ENCODE measurements at places on chromosomes 12 and 14.
A peak's percentile ranks its signal among the peaks of the same experiment; 100 is the strongest.

DNA sequence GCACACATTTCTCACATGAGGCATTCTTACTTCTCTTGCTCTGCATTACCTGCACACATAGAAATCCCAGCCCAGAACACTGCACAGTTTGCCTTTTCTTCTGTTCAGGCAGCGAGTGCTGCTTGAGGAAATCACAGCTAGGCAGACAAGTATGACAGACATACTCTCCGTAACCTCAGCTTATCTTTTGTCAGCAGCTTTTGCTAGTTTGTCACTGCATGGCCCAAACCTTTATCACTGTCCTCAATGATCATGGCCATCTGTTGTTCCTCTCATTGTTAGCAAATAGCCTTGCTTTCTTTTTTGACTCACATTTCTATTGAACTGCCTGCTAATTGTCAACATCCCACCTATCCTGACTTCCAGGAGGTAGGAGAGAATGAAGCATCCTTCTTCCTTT, 5.3 kb downstream of the ZNF10 start:
- no peak for DNase-seq

- DNase-seq = no peak
Observed at GRCh38 chr14:104536942-104537612, 42.5 kb upstream of the C14orf180 start.

DNA sequence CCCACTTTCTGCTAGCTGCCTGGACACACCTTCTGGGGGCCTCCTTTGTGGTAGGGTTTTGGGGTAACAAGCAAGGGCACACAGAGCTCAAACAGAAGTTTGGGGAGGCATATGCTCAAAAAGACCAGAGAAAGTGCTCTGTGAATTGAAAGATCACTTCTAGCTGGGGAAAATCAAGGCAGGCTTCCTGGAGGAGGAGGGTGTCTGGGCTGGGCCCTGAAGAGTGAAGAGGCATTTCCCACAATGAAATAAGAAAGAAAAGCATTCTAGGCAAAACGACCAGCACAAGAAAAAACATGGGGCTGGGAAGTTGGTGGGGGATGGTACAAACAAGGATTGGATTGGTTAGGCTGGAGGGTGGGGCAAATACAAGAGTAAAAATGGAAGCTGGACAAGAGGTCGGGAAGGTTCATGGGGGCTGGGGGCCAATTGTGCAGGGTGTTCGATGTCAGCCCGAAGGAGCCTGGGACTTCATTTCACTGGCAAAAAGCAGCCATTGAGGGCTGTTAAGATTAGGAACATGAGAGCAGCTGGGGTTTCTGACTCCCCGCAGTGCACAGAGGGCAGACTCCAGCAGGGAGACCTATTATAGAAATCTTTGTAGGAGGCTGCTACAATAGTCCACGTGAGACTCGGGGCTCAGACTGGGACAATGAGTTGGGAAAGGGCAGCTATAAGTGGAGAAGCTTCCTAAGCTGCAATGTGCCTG, 51.5 kb upstream of the CMKLR1 start:
- peak; percentile 61 for DNase-seq

DNA sequence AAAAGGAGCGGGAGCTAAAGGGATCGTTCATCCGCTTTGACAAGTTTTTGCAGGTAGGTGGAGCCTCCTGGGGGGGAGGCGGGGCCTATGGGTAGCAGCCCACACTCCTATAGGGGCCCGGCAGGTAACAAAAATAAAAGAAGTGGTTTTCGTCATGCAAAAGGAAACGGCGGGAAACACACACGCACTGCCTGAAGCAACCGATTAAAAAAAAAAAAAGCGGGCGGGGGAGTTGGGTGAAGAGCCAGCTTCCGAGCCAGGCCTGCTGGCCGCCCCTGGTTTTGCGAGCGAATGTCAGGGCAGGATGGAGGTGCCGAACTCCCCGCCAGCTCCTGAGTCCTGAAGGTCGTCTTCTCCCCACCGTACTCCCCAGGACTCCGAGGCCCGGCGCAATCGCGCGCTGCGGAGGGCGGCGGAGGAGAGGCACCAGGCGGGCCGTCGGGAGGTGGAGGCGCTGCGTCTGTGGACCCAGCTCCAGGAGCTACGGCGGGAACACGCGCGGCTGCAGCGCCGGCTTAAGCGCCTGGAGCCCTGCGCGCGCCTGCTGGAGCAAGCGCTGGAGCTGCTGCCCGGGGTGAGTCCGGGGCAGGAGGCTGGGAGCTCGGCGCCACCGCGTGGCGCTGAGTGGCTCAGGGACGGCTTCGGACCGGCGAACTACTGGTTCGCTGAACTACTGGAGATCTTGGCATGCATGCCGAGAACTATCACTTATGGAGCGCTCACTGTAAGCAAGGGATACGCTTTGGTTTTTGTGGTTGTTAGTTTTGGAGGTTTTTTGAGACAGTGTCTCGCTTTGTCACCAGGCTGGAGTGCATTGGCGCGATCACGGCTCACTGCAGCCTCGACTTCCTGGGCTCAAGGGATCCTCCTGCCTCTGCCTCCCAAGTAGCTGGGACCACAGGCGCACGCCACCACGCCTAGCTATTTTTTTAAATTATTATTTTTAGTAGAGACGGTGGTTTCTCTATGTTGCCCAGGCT, 3.6 kb downstream of the CFAP73 start:
- DNase-seq = peak; percentile 73

DNA sequence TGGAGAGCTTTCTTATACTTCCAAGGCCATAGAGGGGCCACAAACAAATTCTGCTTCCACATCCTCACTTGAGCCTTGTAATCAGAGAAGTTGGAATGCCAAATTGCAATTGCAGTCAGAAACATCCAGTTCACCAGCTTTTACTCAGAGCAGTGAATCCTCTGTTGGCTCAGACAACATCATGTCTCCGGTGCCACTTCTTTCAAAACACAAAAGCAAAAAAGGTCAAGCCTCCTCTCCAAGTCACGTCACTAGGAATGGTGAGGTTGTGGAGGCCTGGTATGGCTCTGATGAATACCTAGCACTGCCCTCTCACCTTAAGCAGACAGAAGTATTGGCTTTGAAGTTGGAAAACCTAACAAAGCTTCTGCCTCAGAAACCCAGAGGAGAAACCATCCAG, 217.1 kb downstream of the AKAP6 start:
- DNase-seq = no peak

DNA sequence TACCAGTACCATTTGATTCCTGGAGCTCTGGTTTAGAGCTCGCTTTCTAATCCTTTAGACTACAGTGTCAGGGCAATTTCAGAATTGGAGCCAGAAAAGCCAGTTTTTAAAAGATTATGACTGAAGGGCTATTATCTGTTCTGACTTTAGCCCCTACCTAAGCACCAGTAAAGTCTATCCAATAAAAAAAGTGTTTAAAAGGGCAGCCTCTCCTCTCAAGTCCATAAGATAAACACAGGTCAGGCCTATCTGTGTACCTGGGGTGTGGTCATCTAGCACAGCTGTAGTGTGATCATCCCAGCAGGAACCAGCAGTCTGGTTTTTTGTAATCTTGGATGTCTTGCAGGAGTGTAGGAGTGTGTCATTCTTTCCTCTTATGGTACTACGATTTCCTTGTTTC, 6.6 kb downstream of the APPL2 start:
- no peak for DNase-seq

GRCh38 chr14:88518592-88519512, 36.0 kb downstream of the PTPN21 start:
- DNase-seq = no peak

DNA sequence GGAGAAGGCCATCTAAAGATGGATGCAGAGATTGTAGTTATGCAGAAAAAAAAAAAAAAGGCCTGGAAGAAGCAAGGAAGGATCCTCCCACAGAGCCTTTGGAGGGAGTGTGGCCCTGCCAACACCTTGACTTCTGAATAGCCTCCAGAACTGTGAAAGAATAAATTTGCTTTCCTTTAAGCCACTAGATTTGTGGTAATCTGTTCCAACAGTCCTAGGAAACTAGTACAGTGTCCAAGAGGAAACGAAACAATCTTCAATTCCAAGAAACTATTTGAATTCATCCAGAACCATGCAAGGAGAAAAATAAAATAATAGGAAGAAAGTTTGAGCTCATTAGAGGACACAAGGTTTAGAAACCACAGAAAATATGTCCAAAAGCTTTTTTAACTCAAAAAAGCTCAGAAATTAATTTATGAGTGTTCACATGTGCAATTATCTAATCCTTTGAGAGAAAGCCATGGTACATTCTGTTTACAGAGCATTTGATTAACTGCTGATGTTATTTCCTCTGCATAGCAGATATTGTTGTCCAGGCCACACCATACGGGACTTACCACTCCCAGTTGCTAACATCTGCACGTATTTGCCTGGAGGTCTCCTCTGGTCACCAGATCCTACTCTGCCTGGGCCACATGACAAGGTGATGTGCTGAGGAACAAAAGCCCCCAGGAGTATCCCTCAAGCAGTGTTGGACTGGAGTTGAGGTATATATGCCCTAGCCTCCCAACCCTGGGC, 30.0 kb upstream of the STAB2 start:
- no peak for DNase-seq

DNA sequence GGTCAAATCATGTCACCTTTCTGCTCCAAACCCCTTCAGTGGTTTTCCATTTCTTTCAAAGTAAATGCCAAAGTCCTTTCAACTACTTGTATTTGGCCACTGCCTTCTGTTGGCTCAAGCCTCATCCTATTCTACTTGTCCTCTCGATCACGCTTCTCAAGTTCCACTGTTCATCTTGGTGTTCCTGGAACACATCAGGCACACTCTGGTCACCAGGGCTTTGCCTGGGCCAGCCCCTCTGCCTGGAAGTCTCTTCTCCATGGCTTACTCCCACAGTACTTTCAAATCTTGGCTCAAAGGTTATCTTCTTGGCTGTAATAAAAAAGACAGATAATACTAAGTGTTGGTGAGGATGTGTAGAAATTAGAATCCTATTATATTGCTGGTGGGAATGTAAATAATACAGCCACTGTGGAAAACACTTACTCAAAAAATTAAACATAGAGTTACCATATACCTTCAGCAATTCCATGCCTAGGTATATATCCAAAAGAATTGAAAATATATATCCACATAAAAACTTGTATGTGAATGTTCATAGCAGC, 17.3 kb upstream of the PPFIBP1 start:
- DNase-seq = no peak

DNA sequence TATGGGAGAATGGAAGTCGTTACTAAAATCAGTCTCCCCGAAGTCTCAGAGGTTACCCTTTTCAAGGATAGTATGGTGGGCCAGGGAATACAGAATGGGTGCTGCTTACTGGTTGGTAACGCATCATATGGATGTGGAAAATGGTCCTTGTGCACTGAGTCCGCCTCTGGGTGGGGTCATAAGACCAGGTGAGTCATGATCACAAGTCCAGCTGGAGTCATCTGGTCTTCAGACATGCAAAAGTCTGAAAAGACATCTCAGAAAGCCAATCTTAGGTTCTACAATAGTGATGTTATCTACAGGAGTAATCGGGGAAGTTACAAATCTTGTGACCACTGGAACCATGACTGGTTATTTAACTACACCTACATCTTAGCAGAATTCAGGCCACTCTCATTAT, 71.9 kb upstream of the TCL1B start:
- DNase-seq = peak; percentile 4

DNA sequence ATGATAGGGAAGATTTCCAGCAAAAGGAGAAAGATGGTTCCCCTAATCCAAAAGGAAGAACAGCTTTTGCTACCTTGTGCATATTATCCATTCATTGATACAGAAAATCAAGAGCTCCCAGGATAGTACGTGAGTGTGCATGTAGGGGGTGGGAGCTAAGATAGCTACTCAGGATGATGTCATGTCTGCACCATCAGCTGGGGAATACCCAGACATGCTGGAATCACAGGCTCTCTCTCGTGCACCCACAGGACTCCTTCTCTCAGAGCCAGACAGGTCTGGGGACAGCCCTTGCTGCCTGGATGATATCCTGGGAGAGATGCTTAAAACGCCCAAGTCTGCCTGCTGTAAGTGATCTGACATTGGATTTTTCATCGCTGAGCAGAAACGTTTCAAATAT, 38.9 kb downstream of the FOXN3 start:
- no peak for DNase-seq

GRCh38 chr14:72816287-72816686, 77.6 kb downstream of the DPF3 start:
- DNase-seq = no peak

DNA sequence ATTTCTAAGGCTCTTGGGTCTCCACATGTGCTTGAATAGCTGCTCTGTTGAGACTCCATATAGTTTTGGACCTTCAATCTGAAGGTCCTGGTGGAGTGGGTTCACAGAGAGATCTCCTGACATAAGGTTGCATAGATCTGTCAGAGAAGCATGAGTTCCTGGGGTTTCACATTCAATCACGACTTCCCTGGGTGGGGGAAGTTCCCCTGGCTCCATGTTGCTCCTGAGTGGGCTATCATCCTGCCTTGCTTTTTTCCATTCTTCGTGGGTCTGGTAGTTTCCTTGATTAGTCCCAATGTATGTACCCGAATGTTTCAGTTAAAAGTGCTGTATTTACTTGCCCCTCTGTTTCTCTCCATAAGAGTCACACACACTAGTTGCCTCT, 181.8 kb downstream of the RASSF9 start:
- DNase-seq = no peak

DNA sequence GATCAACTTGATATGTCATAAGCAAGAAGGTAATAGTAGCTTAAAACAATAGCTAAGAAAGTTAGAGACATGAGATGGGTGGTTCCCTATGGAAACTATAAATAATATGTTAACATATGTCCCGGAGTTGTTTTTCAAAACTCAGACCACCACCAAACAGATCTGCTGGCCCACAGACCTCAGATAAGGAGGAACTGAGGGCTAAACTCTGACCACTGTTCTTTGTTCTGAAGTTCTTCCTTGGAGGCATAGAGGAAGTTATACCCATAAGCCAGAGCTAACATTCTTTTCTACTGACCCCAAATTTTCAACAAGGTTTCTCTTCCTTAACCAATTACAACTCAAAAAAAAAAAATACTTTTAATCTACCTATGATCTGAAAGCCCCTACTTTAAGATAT, 156.1 kb upstream of the FSCB start:
- DNase-seq = no peak

DNA sequence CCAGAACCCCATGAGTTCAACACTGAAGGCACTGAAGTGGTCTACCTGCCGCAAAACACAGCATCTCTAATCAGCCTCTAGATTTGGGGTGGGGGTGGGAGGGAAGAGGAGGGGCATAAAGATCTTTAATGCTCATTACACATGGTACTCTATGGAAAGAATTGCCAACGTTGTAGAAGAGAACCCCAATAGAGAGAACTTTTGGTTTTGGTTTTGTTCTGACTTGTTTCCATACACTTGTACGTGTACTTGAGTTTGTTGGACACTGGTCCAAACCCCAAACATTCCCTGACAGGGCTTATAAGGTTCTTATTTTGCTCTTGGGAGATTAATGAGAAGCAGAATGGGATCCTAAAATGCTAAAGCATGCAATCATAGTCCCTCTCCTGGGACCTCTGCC, 31.0 kb downstream of the GNPTAB start:
- no peak for DNase-seq

DNA sequence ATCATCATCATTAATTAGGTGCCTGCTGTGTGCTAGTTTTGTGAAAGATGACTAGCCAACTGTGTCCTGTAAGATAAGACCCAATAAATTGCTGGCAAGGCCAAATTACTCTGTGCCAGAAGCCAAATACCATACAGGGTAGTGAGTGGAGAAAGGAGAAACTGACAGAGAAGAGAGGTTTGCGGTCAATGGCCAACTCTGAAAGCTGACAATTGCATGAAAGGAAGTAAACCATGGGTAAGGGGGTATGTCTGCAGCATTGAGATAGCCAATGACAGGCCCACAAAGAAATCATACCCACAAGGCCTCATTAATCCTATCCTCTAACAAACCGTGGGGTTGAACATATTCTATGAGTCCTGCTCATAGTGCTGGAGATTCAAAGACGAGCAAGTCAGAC, 236.6 kb upstream of the CCDC196 start:
- DNase-seq = no peak
